ENCODE measurements at places on chromosomes 1 and 21.
A peak's percentile ranks its signal among the peaks of the same experiment; 100 is the strongest.

- DNase-seq, result peak; percentile 54
Observed at GRCh38 chr1:85577419-85578320, 2.9 kb upstream of the CCN1 start.

GRCh38 chr1:38613996-38614395 is 245.6 kb downstream of the RRAGC start:
- no peak for DNase-seq

GRCh38 chr1:58780411-58780810 is 3.4 kb downstream of the JUN start:
- DNase-seq, result no peak

DNA sequence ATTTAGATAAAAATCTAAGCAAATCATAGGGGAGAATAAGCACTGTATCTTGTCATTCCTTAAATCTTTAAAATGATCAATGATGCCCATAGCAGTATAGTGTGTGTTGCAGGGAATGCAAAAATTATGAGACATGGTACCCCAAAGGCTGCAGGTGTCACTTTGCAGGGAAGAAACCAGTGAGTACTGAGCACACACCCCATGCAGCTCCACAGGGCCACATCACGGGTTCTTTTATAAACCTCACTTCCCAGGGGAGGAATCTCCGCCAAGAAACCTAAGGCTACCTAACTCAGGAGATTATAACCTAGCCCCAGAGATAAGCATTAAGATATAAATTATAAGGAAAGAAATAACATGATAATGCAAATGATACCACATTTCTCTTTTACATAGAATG is 115.6 kb downstream of the APP start:
- no peak for DNase-seq

DNA sequence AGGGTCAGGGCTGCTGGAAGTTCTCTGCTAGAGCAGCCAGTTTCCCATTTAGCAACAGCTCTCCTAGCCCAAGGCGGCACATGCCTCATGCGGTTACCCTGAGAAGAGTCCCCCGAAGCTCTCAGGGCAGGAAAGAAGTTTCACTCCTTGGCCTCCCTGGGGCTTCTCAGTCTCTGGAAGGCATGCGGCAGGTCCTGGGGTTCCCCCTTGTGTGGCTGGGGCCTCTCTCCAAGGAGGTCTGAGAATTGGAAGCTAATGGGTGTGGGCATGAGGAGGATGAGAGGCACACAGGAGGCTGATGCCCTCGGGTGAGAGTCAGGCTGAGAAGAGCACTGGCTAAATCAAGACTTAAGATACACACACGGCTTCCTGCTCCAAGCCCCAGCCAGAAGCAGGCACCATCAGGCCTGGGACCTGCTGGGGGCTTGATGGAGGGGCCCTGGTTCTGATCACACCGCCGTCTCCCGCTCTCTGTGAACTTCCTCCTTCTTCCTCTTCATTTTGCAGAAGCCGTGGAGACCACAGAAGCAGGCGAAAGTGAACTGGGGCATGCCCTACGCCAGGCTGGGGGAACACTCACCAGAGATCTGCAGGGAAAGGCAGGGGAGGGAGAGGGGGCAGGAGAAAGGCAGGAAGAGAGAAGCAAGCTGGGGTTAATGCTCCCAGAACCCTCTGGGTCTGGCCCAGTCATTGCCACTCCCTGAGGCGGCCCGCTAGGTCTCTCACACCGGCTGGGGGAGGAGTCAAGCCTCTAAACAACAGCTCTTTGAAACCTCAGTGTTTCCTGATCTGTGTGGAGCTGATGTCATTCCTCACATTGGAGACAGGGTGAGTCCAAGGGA is 15.1 kb downstream of the BLACAT1 start:
- DNase-seq, result no peak

- DNase-seq, result no peak
Observed at GRCh38 chr1:201595381-201595780, 56.5 kb downstream of the NAV1 start.

DNA sequence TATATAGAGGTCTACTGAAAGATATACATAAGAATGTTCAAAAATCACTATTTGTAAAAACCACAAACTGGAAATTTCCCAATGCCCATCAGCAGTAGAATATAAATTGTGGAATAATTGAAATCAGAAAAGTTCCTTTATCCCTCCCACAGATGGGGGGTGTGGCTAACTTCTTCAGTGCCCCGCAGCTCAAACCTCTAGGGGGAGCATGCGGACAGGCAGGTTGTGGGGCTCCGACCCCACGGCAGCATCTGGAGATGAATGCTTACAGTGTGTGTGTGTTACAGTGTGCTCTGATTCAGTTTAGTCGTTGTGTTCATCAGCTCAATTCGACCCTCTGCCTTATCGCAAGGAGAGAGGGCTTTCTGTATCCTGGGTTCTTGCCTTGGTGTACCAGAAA is 262.1 kb upstream of the LRRC7 start:
- no peak for DNase-seq

DNA sequence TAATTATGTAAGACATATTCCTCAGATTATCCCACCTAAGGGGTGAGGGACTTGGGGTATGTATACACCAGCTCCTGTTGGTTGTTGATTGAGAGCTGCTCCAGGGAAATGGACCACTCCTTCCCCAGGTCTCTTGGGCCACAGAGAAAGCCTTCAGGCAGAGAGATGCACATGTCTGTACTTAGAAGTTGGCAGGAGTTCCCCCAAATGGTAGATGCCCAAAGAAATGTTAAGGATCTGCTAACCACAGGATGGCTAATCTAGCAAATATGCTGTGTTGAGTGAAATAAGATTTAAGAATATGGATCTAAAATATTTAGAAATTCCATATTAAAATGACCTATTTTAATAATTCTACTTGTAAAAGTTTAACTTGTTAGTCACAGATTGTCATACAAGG is 100.8 kb upstream of the DNAH14 start:
- DNase-seq, result peak; percentile 65

Data from AG08395 (cell line).